ENCODE measurements at places on chromosomes 4 and X.

- DNase-seq = no peak
Measured at GRCh38 chr4:165199722-165200121, 7.6 kb upstream of the KLHL2 start.

- DNase-seq = peak; percentile 3
Measured at GRCh38 chr4:147244786-147245185, 236.1 kb upstream of the EDNRA start.

GRCh38 chr4:16337936-16338335, 111.7 kb upstream of the TAPT1 start:
- DNase-seq = no peak

GRCh38 chrX:41180194-41180908, 95.1 kb downstream of the USP9X start:
- peak; percentile 67 for DNase-seq

DNA sequence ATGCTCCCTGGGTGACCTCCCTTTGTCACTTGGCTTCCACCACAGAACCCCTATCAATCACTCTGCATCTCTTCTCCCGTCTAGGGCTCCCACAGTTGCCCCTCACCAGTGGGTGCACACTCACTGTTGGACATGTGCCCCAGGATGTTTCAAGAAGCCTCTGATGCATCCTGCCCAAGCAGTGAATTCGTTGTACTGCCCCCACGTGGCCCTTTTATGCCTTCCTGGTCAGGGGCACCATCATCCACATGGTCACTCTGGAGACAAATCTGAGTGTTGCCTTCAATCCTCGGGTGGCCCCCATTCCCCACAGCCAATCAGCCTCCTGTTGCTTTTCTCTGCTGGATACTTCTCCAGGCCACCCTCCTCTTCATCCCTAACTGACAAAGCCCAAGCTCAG, 12.2 kb downstream of the ITIH6 start:
- no peak for DNase-seq

DNA sequence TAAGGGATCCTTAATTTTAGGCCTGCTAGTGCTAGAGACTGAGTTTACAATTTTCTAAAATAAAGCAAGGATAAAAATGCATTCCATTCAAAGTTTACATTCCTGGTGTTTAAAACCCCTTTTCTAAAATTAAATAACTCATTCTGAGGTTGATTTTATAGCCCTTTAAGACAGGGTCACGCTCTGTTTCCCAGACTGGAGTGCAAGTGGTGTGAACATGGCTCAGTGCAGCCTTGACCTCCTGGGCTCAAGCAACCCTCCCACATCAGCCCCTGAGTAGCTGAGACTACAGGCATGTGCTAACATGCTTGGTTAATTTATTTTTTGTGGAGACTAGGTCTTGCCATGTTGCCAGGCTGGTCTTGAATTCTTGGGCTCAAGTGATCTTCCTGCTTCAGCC, 6.8 kb upstream of the CDKL2 start:
- DNase-seq = no peak

DNA sequence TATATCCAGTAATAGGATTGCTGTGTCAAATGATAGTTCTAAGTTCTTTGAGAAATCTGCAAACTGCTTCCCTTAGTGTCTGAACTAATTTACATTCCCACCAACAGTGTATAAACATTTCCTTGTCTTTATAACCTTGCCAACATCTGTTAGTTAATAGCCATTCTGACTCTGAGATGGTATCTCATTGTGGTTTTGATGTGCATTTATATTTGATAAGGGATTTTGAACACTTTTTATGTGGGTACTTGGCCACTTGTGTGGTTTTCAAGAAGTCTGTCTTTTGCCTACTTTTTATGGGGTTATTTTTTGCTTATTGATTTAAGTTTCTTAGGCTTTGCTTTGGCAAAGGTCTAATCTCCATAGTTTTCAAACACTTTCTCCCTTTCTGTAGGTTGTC, 189.9 kb upstream of the CXCL13 start:
- no peak for DNase-seq

DNA sequence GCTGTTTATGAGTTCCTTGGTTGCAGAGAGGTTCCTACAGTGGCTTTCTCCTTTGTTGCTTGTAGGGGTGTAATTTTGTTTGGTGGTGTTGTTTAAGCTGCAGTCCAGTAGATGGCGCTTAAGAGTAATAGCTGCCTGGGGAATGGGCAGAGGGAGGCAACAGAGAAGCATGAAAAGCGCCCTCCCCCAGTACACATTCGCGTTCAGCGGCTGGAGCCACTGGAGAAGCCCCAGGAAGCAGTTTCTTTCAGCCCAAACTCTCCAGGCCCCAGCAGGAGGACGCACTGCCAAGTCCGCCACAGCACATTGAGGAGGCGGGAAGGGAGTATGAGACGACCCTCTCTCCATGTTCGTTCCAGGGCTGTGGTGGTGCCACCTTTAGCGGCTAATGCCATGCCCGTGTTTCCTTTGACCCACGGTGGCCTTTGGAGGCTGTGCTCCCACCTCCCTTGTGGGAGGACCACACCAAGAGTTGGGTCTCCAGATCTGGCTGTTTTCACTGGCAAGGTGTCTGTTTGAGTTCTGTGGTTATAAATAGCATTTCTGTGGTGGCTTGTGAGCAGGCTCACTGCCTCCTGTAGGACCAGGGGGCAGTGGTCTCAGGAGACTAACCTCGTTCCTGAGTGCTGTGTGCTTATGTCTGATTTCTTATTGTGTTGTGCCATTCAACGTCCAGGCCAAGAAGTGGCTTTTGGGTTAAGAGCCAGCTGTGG, 252.3 kb downstream of the ARHGAP10 start:
- DNase-seq = no peak

DNA sequence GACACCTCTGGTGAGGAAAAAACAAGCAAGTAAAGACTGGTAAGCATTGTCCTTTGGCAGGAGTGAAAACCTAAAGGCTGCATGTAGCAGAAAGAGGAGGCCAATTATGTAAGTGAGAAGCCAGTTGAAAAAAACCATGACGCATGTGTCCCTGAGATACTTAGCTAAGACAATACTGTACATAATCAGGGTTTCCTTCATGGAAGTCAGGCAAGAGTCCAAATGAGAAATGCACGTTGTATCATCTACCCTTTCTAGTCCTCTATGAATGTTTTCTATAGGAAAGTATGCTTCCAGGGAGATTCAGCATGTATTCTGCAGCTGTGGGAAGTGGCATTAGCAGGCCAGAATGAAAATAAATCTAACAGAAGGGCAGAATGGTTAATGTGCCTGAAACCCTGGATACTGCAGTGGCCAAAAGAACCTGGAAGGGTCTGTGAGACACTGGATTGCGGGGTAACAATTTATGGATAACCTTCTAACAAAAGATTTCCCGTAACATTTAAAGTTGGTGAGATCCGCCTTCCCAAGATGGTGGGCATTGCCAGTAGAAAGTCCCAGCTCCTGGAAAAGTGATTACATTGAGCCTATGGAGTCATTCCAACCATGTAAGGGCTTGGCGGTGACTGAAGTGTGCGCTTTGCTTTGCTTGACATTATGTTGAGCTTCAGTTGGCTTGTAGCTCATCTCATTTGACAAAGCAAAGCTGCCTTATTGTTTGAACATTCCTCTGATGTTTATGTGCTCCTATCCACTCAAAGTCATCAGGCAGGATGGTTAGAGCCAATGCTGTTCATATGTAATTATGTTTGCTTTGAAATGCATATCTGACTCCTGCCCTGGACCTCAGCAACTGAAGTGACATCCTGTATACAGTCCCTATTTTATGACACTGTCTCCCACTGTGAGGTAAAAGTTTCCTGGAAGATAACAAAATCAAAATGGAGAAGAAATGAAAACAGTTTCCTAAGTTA, 200.4 kb downstream of the ARHGAP24 start:
- peak; percentile 90 for DNase-seq

DNA sequence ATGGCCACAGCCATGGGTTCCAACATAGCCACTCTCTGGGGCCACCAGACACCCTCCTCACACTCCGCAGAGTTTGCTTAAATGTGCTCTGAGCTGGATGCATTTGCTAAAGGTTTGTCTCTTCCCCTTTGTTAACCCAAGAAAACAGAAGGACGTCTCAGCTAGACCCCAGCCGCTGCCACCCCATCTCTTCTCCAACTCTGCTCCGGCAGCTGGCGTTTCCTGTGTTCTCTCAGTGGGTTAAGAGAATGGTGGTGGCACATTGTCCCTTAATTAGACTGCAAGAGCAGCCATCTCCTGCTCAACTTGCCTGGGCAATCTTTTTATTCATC, 43.7 kb upstream of the FAM9C start:
- DNase-seq = no peak

- DNase-seq = no peak
Measured at GRCh38 chr4:38105475-38106220, 145.4 kb downstream of the PTTG2 start.

- DNase-seq = peak; percentile 25
Measured at GRCh38 chrX:3940000-3940610, 226.7 kb upstream of the PRKX start.

DNA sequence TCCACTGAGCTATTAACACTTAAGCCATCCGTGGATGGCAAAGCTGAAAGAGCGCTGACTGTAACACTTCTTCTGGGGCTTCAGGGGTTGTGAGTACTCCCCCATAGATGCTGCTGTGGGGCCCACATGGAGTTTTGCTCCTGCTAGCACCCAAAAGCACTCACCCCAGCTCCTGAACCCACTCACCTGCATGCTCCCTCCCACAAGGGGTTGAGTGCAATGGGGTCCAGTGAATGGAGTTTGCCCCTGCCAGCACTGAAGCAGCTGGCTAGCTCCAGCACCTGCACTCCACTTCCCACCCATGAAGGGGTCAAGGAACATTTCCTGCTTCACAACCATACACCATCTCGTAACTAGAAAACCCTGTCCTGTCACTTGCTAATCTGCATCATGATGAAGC, 78.9 kb downstream of the IL21 start:
- DNase-seq = no peak

DNA sequence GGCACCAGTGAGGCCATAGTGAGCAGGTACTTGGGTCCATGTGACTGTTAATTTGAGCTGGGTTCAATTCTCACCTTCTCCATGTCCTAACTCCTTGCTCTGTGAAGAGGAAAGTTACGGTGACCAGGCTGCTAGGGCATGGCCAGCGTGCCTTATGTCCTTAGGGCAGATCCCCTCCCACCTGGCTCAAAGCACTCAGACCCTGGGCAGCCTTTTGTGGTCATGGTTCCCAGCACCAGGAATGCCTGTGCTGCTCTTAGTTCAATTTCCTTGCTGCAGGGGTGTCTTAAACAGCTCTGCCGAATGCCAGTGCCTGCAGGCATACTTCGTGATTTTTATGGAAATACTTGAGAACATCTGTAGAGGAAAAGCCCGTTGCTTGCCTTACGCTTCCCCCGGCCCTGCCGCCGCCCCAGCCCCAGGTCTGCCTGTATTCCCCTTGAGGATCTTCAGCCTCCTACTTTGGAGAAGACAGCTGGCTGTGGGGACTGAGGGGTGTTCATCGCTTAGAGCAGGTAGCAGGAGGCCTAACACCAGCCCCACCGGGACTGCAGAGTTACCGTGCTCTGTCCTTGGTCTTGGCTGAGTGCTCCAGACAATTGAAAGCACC, 3.1 kb upstream of the CDK16 start:
- no peak for DNase-seq

GRCh38 chr4:16439768-16440167, 213.5 kb upstream of the TAPT1 start:
- peak; percentile 85 for DNase-seq

DNA sequence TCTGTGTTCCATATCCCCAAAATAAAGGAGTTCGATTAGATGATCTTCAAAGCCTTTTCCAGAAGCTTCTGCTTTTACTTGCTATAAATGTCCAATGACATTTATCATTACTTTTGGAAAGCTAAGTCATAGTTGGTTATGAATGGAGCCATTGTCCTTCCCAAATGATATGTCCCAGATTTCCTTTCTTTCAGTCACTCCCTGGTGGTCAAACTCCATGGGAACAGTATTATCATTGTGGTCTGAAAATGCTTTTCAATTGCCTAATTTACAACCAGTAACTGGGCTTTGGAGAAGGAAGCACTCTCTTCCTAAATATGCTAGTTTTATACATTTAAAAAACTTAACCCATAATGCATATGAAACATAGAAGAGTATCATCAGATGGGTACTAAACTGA, 571.5 kb upstream of the AMOT start:
- DNase-seq = no peak

DNA sequence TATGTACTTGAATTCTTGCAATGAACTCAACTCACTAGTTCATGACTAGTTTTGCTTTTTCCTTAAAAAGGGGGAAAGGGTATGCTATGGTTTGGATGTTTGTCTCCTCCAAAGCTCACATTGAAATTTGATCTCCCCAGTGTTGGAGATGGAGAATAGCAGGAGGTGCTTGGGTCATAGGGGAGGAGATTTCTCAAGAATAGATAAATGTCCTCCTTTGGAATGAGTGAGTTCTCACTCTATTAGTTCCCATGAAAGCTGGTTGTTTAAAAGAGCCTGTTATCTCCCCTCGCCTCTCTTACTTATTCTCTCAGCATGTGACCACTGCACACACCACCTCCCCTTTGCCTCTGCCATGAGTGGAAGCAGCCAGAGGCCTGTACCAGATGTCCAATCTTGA, 109.4 kb upstream of the INTU start:
- DNase-seq = no peak

Data from tongue (tissue), 3 donors.